ENCODE measurements at places on chromosomes 6 and 20.
A peak's percentile ranks its signal among the peaks of the same experiment; 100 is the strongest.

GRCh38 chr20:39631557-39631956 is 669.4 kb downstream of the DHX35 start:
- no peak for DNase-seq

GRCh38 chr6:13302291-13302690 is 26.0 kb downstream of the TBC1D7 start:
- no peak for DNase-seq

DNA sequence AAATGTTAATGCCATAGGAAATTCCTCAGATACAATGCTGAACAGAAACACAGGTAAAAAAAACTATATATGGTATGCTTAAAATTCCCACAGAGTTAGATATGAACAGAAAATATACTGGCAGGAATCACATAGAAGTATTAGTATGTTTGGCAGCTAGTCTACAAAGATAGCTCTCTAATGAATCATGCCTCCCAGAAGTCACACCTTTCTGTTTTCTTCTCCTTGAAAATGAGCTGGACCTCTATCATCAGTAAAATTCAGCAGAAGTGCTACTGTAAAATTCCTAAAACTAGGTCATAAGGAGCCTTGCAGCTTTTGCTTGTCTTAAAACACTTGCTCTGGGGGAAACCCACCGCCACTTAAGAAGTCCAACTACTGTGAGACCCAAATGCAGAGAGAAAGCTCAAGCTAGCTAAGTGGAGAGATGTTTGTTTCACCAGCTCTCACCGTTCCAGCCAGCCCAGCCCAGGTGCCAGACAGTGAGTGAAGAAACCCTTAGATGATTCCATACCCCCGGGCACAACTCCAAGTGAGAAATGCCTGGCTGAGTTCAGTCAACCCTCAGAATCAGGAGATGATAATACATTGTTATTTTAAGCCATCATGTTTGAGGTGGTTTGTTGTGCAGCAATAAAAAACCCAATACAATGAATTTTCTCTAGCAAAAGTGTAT is 43.0 kb downstream of the TSPYL4 start:
- no peak for DNase-seq

- no peak for DNase-seq
Observed at GRCh38 chr6:3724451-3725144, 26.9 kb downstream of the PXDC1 start.

DNA sequence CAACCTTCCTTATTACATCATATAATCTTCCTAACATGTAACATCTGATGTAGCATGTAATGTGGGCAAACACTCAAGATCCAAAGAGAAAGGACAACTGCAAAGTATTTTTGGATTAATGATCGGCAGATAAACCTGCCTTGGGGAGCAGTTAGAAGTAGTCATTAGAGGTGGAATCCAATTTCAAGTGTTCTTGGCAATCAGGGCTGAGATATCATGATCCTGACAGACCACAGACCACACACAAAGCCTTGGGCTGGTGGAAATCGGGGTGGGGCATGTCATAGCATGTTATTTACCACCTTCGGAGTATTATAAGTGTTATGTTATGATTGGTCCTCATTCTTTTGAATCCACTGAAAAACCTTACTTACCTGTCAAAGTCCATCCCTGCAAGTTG is 16.3 kb downstream of the NCOA5 start:
- no peak for DNase-seq

GRCh38 chr6:20142866-20143265 is 69.4 kb downstream of the MBOAT1 start:
- no peak for DNase-seq

DNA sequence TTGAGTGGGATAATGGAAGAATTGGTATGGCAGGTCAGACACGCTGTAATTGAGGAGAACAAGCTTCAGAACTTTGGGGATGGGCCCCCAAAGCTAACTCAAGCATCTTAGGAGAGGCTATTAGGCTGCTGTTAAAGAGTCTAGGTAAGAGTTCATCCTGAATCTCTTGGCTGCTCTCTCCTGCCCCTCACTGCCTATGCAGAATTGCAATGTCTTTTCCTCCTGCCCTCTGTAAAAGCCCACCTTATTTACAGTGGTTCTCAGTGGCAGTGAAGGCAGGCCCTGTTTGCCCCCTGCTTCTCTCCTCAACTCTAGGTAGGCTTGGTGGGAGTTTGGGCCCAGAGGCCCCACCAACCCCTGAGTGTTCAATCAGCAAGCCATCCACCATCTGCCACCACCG is 55.0 kb downstream of the LYRM2 start:
- DNase-seq: no peak

DNA sequence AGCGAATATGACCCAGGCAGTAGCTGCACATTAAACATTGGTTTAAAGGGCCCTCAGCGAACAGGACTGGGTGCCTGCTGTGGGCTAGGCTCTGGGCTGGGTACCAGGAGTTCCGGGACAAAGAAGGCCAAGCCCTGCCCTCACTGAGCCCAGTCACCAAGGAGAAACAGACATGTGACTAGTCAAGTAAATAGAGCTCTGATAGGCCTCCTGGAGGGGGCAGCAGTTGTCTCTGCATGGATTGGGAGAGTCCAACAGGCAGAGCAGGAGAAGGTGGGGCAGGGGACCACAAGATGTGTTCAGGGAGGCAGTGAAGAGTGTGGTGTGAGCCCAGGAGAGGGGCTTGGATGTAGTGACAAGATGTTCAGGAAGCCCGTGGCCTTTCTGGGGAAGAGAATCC is 3.1 kb downstream of the HM13 start:
- DNase-seq: no peak

DNA sequence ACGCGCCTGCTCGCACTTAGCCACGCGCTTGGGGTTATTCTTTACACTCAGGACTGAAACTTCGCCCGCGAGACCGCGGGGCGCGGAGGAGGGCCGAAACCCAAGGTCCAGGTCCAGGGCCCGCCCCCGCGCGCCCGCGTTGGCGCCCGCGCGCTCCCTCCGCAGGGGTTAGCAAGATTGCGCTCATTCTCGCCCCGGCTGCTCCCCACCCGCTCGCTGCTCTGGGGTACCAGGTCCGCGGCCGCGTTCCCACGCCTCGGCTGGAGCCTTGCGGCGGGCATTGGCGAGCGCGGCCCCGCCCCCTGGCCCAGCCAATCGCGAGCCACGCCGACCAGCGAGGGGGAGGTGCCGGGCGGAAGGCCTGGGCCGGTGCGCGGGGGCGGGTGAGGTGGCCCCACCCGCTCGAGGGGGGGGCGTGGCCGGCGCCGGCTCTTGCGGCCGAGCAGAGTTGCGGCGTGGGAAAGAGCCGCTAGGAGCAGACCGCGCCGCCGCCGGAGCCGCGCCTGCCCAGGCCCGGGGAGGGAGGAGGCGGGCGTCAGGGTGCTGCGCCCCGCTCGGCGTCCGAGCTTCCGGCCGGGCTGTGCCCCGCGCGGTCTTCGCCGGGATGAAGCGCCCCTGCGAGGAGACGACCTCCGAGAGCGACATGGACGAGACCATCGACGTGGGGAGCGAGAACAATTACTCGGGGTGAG is at the start of gene HEY2:
TSS of gene HEY2 (plus strand) at position 460 of the 692 bp plus-strand sequence. CDS start at position 605, 145 bp downstream.
- peak; percentile 67 for DNase-seq

GRCh38 chr6:33567836-33568235 is 12.2 kb downstream of the BAK1 start:
- no peak for DNase-seq

GRCh38 chr20:17438436-17439039 is 92.6 kb downstream of the BFSP1 start:
- no peak for DNase-seq

GRCh38 chr20:40442181-40442963 is 246.7 kb downstream of the MAFB start:
- no peak for DNase-seq

DNA sequence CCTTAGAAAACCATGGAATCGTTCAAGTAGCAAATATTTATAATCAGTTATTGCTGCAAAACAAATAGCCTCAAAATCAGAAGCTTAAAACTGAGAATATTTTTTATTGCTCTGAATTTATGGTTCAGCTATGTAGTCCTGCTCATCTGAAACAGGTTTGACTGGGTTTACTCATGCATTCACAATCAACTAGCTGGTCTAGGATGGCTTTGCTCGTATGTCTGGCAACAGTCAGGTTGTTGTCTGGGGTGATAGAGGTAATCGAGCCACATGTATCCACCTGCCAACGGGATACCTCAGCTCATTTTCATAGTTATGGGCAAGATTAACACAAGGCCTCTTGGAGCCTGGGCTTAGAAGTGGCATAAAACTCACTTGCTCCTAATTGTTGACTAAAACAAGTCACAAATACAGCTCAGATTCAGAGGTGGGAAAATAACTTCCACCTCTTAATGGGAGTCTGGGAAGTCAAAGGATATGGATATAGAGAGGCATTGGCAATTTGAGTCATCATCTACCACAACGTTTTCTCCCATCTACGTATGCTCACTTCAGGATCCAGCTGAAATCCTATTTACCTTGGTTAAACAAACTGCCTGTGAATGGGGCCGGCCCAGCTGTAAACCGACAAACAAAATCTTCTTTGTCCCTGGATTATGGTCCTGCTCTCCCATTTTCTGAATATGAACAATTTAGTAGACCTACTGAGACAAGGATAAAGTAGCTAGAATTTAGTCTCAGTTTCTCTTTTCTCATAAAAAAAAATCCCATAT is 54.5 kb upstream of the TENT5A start:
- no peak for DNase-seq

- no peak for DNase-seq
Observed at GRCh38 chr6:42704251-42704936, 18.0 kb downstream of the PRPH2 start.

- DNase-seq: no peak
Observed at GRCh38 chr6:43922426-43923375, 152.7 kb downstream of the VEGFA start.
